ENCODE measurements at places on chromosomes 13 and 19. TPM values are rescaled to one million over a fixed set of nuclear protein-coding genes. Genes with fewer than 3 reads are reported as not detected.

LSM4 gene
- 189 TPM for polyA plus RNA-seq

KLK3 gene
- not detected for polyA plus RNA-seq

SIGLEC12 gene
- polyA plus RNA-seq: not detected

GTF3A gene
- 483 TPM for polyA plus RNA-seq

DNA sequence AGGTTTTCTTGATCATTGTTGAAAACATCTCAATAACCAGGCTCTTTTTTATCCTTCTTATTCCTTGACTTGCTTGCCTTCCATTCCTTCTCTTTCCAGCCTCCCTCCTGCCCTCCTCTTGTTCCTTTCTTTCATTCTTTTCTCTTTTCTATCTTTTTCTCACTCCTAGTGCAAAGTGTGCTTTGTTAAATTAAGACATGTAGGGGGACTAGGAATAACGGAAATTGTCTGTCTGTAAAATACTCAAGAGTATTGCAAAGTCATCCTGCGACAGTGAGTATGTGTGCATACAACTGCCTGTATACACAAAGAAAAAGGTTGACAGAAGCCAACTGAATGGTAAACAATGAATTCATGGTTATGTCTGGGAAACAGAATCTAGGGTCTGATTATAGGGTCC is 70.1 kb downstream of the LRRC63 start:
- no peak for DNase-seq

DNA sequence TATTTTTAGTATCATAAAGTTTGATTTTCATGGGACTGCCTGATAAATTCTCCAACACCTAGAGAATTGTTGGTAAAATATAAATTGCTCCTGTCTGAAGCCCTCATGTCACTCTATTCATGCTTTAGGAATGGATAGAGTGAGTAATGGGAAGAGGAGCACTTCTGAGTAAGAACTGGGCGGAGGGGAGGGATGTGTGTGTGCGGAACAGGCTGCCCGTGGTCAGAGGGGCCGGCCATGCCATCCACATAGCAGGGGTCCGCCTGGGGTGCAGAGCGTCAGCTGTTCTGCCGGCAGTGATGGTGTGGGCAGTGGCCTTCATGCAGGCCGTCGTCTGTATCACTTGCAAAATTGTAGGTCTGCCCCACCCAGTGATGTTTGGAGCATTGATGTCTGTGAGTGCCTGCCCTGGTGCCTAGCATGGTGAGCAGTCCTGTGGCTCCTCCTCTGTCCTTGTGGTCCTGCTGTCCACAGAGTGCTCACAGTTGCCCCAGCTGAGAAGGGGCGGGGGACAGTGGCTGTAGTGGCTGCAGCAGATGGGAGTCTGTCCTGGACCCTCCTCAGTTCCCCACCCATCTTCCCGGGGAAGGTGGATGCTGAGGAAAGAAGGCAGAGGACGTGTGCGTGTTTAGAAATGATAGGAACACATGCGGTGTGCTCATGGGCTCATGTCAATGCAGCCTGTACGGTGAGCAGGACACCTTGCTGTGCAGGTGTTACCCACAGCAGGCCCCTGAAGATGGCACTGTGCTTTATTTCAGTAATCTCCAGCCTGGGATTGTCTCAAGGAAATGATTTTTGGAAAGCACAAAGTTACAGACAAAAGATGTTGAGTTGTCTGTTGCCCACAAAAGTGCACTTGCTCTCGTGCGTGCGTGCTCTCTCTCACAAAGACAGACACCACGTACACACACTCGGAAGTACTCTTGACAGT is 49.4 kb upstream of the TEX29 start:
- DNase-seq: no peak

DNA sequence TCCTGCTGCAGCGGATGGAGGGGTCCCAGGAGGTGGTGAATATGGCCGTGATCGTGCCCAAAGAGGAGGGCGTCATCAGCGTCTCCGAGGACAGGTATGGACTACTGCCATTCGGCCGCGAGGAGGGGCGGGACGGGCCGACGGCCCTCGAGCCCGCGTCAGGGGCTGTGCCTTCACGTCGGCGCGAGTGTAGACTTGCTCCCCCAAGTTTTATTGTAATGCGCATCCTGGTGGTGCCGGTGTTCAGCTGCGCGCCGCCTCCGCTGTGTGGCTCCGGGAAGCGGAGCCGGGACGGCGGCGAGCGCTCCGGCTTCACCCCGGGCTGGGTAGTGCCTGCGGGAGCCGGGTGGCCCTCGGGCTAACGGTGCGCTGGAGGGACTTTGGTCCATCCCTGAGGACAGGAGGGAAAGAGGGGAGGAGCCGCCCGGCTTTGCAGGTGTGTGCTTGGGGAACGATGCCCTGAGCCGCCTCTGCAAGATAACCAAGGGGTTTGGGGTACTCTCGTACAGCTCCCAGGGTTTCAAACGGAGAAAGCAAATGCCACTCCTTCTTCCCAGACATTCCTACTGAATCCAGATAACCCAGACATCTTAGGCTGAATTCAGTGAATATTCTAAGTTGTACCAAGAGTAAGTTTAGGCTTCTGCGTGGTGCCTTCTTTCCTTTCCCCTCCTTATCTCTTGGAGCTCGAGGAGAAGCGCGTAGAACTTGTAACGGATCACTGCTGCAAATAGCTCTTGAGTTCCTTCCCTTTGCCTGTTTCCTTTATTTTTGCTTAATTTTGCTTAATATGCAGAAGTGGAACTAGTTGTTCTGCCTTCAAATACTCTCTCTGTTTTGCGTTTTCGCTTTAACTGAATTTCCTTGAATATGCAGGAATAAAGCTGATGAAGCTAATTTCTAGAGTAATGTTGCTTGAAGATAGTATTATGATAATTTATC is 740 bp downstream of the WDFY2 start:
- peak; percentile 77 for DNase-seq

DNA sequence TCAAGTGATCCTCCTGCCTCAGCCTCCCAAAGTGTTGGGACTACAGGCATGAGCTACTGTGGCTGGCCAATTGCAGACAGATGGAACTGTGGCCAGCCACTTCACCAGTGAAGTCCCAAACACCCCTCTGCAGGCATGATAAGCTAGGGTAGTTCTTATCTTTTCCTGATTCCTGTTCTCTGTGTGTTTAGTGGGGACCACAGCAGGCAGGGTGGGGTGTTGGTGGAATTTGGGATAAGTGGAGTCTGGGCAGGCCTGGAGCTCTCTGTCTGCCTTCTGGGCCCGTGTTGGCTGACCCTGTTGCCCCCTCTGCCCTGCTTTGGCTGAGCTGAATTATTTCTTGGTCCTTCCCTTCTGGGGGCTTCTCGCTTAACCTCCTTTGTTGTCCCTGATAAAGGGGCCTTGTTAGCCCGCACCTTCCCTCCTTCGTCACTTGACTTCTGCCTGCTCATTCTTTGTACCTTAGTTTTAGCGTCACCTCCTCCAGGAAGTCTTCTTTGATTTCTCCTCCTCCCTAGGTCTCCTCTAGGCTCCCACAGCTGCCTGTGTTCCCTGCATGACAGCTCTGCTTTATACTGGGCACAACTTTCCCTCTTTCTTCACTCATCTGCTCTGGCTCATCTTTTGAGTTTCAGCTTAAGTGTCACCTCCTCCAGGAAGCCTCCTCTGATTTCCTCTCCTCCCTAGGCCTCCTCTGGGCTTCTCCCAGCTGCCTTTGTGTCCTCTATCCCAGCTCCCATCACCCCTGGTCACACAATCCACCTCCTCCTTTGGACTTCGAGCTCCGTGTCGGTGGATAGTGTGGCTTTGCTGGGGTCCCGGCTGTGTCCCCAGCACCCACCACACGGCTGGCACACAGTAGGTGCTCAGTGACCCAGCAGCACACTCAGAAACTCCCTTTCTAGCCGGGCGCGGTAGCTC is 1.7 kb upstream of the NCLN start:
- DNase-seq: no peak

DNA sequence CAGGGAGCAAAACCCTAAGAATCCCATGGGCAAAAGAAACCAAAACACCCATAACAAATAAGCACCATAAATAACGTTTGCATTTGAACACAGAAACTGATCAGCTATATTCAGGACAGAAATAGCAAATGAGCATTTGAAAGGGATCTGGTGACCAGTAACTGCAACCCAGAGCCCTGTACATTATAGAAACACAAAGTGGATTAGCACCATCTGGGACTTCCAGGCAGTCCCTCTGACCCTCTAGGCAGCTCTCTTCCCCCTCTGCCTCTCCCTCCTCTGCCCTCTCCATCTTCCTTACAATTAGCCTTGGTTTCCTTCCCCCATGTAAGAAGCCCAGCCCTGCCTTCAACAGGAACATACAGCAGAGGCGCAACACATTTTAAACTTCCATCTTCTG is 215.0 kb downstream of the DCLK1 start:
- DNase-seq: no peak

GRCh38 chr13:40631605-40632004 is 34.8 kb downstream of the FOXO1 start:
- DNase-seq: no peak

- DNase-seq: no peak
Observed at GRCh38 chr19:1783874-1784273, 28.2 kb downstream of the ATP8B3 start.

GRCh38 chr13:39767791-39768517 is 112.5 kb downstream of the COG6 start:
- no peak for DNase-seq

- no peak for DNase-seq
Observed at GRCh38 chr19:49859682-49860335, 7.6 kb downstream of the PNKP start.

DNA sequence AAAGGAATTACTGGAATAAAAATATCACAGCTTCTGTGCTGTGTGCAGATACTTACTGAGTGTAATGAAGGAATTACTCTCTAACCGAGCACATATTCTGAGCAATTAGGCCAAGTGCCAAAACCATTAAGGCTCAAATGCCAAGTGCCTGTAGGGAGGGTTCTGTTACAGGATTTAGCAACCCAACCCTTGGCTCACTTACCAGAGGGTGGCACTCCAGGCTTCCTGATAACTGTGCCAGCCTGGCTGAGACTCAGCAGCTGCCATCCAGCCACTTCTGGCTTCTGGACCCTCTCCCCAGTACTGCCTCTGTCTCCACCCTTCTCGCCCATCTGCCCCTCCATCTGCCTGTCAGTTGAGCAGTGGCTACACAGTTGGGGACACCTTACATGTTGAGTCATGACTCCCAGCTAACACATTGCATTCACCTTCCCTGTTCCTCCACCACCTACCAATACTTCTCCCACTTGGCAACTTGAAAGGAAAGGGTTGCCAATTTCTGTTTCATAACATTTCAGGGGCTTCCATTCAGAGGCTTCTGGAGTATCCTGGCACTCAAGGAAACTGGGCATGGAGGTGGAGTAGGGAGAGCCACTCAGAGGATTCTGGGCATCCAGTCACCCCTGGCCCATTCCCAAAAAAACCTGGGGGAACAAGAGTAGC is 110.5 kb downstream of the COG6 start:
- no peak for DNase-seq

DNA sequence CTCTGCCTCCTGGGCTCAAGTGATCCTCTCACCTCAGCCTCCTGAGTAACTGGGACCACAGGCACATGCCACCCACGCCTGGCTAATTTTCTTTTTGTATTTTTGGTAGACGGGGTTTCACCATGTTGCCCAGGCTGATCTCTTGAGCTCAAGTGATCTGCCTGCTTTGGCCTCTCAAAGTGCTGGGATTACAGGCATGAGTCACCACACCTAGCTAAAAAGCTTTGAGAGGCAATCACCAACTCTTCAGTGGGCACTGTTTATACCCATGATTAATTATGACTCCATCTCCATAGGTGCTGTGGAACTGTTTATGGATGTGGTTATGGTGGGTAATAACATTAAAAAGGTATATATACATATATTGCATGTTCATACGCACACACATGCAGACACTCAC is 7.5 kb upstream of the RBM26 start:
- DNase-seq: no peak

- no peak for DNase-seq
Observed at GRCh38 chr13:75596657-75597182, 39.4 kb upstream of the LMO7 start.

- DNase-seq: no peak
Observed at GRCh38 chr19:49489601-49490167, 2.3 kb downstream of the RPL13A start.

GRCh38 chr13:37656247-37656940 is 57.8 kb upstream of the POSTN start:
- DNase-seq: no peak

DNA sequence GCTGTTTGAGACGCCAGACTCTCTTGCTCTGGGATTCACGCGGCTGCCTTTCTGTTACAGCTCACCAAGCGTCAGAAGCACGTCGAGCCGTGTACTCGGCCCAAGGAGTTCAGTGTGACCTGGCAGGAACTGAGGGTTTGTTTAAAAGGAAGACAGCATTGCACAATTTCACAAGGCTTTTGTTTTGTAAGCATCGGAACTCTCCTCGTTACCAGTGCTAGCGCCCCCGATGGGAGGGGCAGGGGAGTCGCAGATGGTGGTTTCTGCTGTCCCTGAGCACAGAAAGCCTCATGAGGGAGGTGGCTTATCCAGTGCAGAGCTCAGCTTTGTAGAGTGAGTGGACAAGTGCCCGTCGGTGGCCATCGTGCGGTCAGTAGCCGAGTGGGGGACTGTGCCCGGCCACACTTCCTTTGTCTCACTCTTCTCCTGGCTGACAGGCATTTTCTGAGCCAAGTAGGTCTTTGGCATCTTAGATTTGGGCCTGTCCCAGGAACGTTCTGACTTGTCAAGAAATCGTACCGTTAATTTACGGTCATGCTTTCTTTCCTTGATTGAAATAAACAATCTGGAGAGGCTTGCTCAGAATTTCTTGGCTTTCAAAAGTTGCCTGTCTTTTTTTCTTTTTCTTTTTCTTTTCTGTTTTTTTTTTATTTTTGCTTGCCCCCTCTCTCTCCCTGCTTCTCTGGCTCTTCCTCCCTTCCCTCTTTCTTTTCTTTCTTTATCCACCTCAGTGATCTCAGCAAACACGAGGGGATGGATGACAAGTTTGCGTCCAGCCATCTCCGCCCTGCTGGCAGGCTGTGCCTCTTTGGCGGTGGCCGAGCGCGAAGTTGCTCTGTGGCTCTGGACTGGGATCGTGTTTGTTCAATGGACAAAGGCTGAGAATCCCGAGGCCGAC is 7.7 kb downstream of the KDM4B start:
- peak; percentile 64 for DNase-seq

GRCh38 chr13:23074075-23074828 is 106.5 kb upstream of the SGCG start:
- DNase-seq: no peak

GRCh38 chr13:99687723-99688397 is 186.6 kb downstream of the TM9SF2 start:
- DNase-seq: no peak

DNA sequence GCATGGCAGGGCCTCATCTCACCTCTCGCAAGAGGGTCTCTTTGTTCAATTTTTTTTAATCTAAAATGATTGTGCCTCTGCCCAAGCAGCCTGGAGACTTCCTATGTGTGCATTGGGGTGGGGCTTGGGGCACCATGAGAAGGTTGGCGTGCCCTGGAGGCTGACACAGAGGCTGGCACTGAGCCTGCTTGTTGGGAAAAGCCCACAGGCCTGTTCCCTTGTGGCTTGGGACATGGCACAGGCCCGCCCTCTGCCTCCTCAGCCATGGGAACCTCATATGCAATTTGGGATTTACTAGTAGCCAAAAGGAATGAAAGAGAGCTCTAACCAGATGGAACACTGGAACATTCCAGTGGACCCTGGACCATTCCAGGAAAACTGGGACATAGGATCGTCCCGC is 8.0 kb downstream of the FXYD3 start:
- DNase-seq: no peak

GRCh38 chr19:37551129-37551993 is 43.2 kb downstream of the ZNF571 start:
- peak; percentile 58 for DNase-seq

- DNase-seq: peak; percentile 42
Observed at GRCh38 chr13:74061926-74062595, 72.1 kb downstream of the KLF12 start.
